Astrocyte of the hippocampus (primary cell): ENCODE measurements at places on chromosomes 7 and 10.

- DNase-seq = no peak
These were observed 189.2 kb upstream of the COL1A2 start for GRCh38 chr7:94205529-94205928.

DNA sequence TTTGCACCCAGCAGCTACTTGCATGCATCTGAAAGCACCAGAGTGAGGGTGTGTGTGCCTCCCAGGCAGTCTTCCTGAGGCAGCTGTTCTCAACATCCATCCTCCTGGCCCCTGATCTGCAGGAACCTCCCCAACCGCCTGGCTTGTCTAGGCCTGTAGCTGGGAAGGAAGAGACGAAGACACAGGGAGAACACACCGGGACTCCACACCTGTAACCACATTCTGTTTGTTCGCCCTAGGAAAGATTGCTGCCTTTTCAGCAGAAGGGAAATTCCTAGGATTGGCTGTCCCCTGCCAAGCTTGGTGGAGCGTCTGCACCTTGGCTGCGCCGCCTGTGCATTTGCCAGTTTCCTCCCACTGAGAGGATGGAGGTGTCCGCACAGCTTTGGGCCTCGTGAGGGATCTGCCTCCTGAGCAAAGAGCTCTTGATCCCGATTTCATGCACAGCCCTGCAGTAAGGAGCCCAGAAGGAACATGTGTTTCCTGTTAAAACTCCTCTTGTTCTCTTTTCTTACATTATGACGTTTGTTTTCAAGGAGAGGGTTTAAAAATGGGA, 154.6 kb downstream of the TPST1 start:
- no peak for DNase-seq

- DNase-seq = no peak
These were observed 240.2 kb upstream of the KLF14 start for GRCh38 chr7:130974169-130974568.

- no peak for DNase-seq
These were observed 100.6 kb downstream of the GRB10 start for GRCh38 chr7:50682079-50682478.

DNA sequence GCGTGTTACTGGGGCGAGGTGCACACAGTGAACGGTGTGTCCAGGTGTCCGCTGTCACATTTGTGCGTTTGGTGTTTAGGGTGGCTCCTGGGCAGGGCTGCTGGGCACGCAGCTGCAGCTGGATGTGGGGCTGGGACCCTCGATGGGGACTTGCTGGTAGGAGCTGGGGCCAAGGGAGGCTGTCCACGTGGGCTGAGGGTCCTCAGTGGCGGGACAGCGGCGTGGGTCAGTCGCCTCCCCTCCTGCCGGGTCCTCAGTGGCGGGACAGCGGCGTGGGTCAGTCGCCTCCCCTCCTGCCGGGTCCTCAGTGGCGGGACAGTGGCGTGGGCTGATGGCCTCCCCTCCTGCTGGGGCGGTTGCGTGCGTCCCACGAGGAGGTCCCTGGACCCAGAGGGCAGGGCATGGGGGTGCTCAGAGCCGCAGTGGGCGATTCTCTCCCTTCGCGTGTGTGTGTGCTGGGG, 68.5 kb downstream of the INPP5A start:
- no peak for DNase-seq

DNA sequence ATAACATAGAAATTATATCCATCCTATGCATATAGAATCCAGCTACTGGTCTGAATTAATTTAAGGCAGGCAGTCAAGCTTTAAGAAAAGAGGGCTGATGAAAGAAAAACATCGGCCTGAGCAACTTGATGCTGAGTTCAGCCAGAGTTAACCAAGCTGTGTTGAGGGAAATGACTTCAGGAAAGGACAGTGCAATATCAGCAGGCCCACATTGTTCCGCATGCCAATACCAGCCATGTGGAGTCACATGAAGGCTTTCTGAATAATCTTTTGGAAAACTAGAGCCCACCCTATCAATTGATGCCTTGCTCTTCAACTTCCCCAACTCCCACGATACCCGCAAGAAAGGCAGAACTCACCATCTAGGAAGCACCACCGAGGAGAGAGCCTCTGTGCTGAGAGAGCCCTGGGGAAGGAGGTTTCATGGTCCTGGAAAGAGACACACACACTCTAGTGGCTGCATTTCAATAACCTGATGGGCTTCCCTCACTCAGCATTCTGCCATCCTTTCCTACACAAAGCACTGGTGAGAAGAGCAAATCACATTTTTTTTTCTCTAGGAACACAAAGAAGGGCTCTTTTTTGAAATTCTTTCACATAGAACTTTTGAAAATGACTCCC, 125.8 kb upstream of the PTN start:
- DNase-seq = no peak

DNA sequence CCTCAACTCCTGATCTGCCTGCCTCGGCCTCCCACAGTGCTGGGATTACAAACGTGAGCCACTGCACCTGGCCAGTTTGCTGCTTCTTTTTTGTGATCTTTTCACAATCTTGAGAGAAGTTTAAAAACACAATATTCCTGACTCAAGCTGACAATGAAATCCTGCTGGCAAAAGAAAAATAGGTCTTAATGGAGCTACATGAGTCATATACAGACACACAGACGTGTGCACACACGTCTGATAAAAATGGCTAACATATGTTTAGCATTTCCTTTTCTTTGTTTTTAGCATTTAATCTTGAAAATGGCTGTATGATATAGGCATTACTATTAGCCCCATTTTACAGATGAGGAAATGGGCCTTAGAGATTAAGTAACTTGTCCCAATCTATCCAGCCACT, 29.4 kb upstream of the RAB18 start:
- DNase-seq = no peak

DNA sequence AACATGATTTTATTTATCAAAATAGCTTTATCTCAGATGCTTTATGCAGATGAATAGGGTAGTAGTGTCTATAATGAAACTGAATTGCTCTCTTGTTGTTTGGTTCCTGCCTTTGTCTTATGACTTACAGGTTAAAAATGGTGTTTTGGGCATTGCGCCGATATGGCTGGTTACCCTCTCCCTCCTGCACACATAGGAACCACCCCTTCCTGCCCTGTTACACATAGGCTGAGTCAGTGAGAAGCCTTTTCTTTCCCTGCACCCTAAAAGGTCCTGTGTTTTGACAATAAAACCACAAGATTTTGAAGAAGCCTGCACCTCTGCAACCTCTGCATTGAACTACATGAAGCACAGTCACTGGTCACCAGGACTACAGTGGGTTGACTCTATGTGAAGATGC, 655.8 kb upstream of the ANKRD30A start:
- DNase-seq = peak; percentile 10

DNA sequence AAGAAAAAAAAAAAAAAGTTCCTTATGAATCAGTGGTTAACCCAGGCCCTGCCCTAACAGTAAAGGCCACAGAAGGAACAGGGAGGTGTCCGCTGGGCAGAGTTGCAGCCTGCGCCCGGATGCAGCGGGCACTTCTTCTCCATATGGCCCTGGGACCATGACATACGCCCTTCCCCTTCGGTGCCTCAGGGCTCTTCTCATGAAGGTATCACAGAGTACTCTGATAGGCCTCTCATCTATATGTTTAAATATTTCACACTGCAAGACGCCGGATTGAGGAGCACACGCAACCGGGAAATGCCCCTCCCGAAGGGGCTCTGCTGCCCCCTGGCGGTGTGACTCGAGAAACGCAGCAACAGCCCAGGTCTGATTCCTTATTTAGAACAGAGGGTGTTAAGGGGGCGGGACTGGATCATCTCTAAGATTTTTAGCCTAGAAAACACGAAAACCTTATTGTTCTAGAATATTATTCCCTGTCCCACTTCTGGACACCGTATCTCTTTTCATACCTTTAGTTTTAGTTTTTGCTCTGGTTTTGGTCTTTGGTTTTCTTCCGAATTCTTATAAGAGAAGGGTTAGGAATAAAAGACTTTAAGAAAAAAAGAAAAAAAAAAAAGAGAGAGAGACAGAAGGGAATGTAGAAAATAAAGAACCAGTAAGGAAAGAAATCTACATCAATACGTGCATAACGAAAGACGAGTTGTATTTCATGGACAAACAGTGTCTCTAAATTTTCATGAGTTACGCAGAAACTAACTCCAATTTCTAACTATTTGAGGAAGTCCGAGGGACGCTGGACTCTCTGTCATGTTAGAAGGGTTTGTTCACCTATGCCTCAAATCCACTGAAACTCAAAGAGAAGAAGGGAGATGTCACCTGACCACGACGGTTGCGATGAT, 12.0 kb downstream of the DAGLB start:
- DNase-seq = peak; percentile 90
